CD4-positive, alpha-beta T cell (primary cell): ENCODE measurements at places on chromosomes 1 and 21. TPM values are rescaled to one million over a fixed set of nuclear protein-coding genes. Genes with fewer than 3 reads are reported as not detected.

DNA sequence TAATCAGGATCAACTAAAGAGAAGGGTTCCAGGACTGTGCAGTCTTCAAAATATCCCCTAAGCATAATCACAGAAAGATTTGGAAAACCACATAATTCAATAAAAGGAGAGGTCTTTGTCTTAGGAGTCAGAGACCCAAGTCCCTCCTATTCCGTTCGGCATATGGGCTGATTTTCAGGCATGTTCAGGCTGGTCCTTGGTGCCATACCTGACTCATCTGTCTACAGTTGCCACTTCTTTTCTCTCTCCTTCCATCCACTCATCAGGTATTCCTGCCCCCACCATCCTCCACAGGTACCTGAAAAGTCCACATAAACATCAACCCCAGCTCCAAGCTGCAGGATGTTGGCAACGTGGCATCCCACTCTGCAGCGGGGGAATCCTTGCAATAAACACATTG lies 29.7 kb upstream of the RPL11 start:
- peaks cover 5% of the 10 kb centered on the region for H3K4me1 ChIP-seq
- H3K36me3 ChIP-seq, result no peaks in the 10 kb centered on the region
- no peaks in the 10 kb centered on the region for H3K27me3 ChIP-seq
- no peak overlapping the region for H3K27ac ChIP-seq
- no peak for DNase-seq
- no peak overlapping the region for H3K4me3 ChIP-seq

CALML6 gene
- total RNA-seq, result 0.69 TPM

GRCh38 chr1:37040261-37040660 lies 5.9 kb upstream of the GRIK3 start:
- H3K27me3 ChIP-seq, result peaks cover 27% of the 10 kb centered on the region
- no peak overlapping the region for H3K4me3 ChIP-seq
- no peak for DNase-seq
- H3K4me1 ChIP-seq, result no peaks in the 10 kb centered on the region
- no peaks in the 10 kb centered on the region for H3K36me3 ChIP-seq
- H3K27ac ChIP-seq, result no peak overlapping the region

ATP6V1G3 gene
- not detected for total RNA-seq

DNA sequence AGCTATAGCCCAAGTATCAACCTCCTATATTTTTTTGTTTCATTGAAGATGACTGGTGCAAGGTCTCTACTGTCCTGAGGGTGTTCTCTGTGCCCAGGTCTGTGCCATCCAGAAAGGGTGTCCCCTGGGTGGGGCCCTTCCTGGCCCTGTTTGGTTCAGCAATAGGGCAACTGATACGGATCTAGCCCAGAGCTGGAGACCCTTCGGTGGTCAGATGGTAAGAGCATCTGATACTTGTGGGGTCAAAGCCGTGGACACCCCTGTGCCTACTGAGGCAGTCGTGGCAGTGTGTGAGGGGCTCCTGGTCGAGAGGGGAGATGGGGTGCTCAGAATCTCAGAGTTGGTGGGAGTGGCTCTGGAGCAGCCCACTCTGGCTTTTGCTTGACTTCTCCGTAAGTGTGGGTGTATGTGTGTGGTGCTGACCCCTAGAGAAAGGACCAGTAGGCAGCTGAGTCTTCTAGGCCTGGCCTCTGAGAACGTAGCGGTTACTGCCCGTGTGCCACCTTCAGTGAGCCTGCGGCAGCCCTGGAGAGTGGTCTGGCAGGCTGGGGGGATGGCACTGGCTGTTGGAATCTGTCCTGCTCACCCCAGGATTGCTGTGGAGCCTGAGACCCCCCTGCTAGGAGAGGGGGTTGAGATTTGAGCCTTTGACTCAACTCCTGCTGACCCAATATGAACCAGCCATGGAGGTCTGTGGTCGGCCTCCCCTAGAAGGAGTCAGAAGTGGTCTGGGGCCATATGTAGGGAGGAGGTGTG lies 2.7 kb downstream of the AMPD2 start:
- H3K27me3 ChIP-seq, result no peaks in the 10 kb centered on the region
- peak overlapping the region; percentile 91 for H3K4me3 ChIP-seq
- DNase-seq, result no peak
- H3K4me1 ChIP-seq, result peaks cover 65% of the 10 kb centered on the region
- peaks cover 21% of the 10 kb centered on the region for H3K36me3 ChIP-seq

HAO2 gene
- not detected for total RNA-seq

- H3K4me1 ChIP-seq, result no peaks in the 10 kb centered on the region
- no peak overlapping the region for H3K27ac ChIP-seq
- DNase-seq, result no peak
- H3K4me3 ChIP-seq, result no peak overlapping the region
- no peaks in the 10 kb centered on the region for H3K36me3 ChIP-seq
- peaks cover 4% of the 10 kb centered on the region for H3K27me3 ChIP-seq
Observed at GRCh38 chr1:7292714-7293419, 478.2 kb upstream of the VAMP3 start.

- H3K4me3 ChIP-seq, result no peak overlapping the region
- peaks cover 7% of the 10 kb centered on the region for H3K27me3 ChIP-seq
Observed at GRCh38 chr1:180246579-180246978, 16.5 kb downstream of the LHX4 start.

- H3K4me1 ChIP-seq, result no peaks in the 10 kb centered on the region
- no peak for DNase-seq
- no peak overlapping the region for H3K4me3 ChIP-seq
- no peaks in the 10 kb centered on the region for H3K36me3 ChIP-seq
- H3K27ac ChIP-seq, result no peak overlapping the region
- no peaks in the 10 kb centered on the region for H3K27me3 ChIP-seq
Observed at GRCh38 chr1:82534996-82535395, 734.3 kb downstream of the ADGRL2 start.

DNA sequence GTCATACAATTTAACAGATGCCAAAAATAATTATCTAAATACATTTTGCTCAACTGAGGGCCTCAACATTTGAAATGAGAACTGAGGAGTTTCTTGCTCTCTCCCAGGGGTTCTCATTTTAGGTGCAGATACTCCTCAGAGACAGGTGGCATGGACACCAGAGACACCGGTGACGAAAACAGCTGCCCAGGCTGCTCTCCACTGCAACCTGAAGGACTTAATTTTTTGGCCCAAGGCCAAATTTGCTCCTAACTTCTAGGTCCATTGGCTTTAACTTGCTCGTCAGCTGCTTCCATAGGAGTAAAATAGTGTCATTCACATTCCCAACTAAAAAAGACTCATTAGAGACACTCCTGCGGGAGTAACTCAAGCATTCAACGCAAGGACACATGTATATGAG lies 87.0 kb downstream of the NRIP1 start:
- H3K36me3 ChIP-seq, result no peaks in the 10 kb centered on the region
- H3K27ac ChIP-seq, result no peak overlapping the region
- no peak overlapping the region for H3K4me3 ChIP-seq
- H3K27me3 ChIP-seq, result no peaks in the 10 kb centered on the region
- no peaks in the 10 kb centered on the region for H3K4me1 ChIP-seq

DNA sequence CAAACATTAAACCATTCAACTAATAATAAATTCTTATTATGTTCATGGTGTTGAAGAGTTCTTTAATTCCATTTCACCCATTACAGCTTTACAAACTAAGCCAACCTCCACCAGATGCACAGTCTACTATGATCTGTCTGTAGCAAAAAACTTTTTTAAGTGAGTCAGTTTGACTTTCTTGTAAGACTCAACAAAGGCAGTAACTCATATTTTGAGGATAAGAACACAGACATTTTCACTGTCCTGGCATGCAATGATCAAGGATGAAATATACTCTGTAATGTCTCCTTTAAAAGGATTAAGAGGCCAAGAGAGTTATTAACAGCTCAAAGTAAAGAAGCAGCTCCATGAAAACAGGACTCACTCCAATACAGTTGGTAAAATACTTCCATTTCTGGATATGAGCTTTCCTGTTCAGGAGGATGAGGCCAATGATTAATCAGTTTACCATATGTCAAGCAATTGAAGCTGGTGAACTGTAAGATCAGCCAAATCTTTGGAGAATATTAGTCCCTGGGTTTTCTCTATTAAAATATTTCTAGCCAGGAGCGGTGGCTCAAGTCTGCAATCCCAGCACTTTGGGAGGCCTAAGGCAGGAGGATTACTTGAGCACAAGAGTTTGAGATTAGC lies 20.6 kb downstream of the XKR8 start:
- no peak overlapping the region for H3K27ac ChIP-seq
- DNase-seq, result no peak
- no peaks in the 10 kb centered on the region for H3K27me3 ChIP-seq
- H3K4me1 ChIP-seq, result no peaks in the 10 kb centered on the region
- no peak overlapping the region for H3K4me3 ChIP-seq

PTAFR gene
- 0.47 TPM for total RNA-seq

DNA sequence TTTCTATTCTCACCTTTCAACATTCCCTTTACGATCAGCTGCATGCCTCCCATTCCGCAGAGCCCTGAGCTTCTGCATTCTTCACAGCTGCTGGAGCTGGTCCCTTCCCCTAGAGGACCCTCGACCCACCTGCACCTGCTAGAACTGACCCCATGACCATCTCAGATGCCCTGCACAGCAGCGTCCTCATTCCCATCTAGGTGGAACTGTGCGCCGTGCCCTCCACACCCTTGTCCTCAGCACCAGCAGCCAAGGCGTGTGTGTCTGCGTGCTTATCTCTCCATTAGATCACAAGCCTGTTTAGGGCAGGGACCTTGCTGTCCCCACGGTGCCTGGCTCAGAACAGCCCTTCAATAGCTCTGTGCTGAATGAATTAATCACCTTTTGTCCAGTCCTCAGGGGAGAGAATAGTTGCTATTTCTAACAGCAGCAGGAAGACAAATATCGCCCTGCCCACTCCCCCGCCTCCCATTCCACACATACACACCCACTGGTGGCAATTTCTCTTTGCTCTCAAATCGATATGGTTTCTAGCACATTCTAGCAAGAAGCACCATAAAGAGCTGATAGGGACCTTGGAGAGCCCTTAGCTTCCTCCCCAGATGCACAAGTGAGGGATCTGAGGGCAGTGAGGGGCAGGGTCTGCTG lies 61.7 kb downstream of the KCNN3 start:
- H3K4me1 ChIP-seq, result no peaks in the 10 kb centered on the region
- DNase-seq, result no peak

GRCh38 chr1:235946571-235946981 lies 79.9 kb upstream of the LYST start:
- no peak overlapping the region for H3K4me3 ChIP-seq
- no peaks in the 10 kb centered on the region for H3K4me1 ChIP-seq
- H3K27ac ChIP-seq, result no peak overlapping the region

DNA sequence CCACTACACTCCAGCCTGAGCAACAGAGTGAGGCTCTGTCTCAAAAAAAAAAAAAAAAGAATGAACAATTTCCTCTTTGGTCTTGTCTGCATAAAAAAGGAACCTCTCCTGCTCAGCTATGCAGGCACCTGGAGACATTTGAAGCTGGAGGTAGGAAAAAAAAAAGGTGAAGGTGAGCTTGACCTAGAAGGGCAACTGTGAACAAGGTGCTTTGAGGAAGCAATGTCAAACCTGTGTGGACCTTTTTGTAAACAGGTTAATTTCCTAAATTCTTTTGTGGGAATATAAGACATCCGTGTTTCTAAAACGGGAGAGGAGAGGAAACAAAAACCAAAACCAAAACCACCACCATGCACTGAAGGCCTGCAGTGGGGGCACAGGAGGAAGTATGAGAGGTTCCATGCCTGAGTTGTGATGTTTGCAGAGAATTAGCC lies 77.5 kb downstream of the SLC45A1 start:
- peaks cover 65% of the 10 kb centered on the region for H3K4me1 ChIP-seq
- H3K36me3 ChIP-seq, result peaks cover 33% of the 10 kb centered on the region
- peak overlapping the region; percentile 39 for H3K4me3 ChIP-seq
- no peaks in the 10 kb centered on the region for H3K27me3 ChIP-seq

ACTL8 gene
- total RNA-seq, result not detected

S100A1 gene
- not detected for total RNA-seq

GRCh38 chr1:184050636-184051035 lies 894 bp upstream of the TSEN15 start:
- H3K4me1 ChIP-seq, result peaks cover 15% of the 10 kb centered on the region
- no peak for DNase-seq
- H3K27ac ChIP-seq, result peak overlapping the region; percentile 80
- peaks cover 8% of the 10 kb centered on the region for H3K36me3 ChIP-seq

- H3K4me3 ChIP-seq, result peak overlapping the region; percentile 76
- no peaks in the 10 kb centered on the region for H3K27me3 ChIP-seq
- DNase-seq, result no peak
- H3K27ac ChIP-seq, result peak overlapping the region; percentile 37
Observed at GRCh38 chr1:43358121-43358745, 548 bp upstream of the CDC20 start.

GRCh38 chr1:200510228-200510623 lies 100.4 kb upstream of the ZNF281 start:
- DNase-seq, result peak; percentile 80
- H3K27me3 ChIP-seq, result no peaks in the 10 kb centered on the region
- no peak overlapping the region for H3K4me3 ChIP-seq
- H3K27ac ChIP-seq, result no peak overlapping the region
- H3K36me3 ChIP-seq, result no peaks in the 10 kb centered on the region
- no peaks in the 10 kb centered on the region for H3K4me1 ChIP-seq

- no peaks in the 10 kb centered on the region for H3K36me3 ChIP-seq
- no peak overlapping the region for H3K27ac ChIP-seq
Observed at GRCh38 chr21:40672602-40673001, 174.4 kb downstream of the DSCAM start.

DNA sequence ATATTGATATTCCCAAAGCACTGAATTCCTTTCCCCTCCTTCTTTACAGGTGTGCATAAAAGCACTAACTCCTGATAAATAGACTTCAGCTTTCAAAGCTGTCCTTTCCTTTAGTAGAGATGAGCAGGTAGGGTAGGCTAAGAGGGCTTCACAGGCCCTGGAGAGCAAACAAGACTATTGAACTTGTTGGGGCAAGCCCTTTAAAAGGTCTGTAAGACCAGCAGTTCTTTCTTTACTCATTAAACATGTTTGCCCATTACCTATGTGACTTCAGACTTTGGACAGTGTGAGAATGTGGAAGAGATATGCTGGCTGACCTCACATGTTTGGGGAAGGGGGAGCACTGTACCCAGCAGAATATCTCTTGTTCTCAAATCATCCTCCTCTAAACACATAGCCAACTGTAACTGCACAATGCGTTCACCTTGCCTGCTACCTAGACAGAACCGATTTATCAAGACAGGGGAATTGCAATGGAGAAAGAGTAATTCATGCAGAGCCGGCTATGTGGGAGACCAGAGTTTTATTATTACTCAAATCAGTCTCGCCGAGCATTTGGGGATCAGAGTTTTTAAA lies 27.1 kb upstream of the HAO2 start:
- no peaks in the 10 kb centered on the region for H3K4me1 ChIP-seq
- no peaks in the 10 kb centered on the region for H3K36me3 ChIP-seq
- H3K27me3 ChIP-seq, result no peaks in the 10 kb centered on the region
- no peak overlapping the region for H3K4me3 ChIP-seq
- no peak overlapping the region for H3K27ac ChIP-seq

- H3K27ac ChIP-seq, result no peak overlapping the region
- DNase-seq, result no peak
- no peaks in the 10 kb centered on the region for H3K36me3 ChIP-seq
Observed at GRCh38 chr1:239912471-239912870, 179.2 kb upstream of the FMN2 start.
